ENCODE measurements at places on chromosomes 1 and 21. TPM values are rescaled to one million over a fixed set of nuclear protein-coding genes. Genes with fewer than 3 reads are reported as not detected.

DNA sequence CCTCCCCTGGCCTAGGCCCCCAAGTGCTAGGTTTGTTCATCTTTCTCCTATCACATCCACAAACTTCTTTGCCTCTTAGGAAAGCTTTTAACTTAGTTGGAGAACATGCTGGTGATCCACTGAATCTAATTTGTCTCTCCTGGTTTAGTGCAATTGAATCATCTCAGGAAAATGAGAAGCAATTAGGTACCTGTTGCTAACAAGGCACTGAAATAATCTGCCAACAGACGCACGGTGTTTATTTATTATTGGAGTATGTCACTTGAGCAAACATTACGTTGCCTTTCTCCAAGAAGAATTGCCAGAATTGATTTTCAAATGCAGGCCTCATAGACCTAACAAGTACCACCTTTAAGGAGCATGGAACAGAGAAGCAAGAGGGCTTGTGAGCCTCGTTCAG, 309.4 kb downstream of the NFIA start:
- no peak overlapping the region for H3K4me3 ChIP-seq
- H3K36me3 ChIP-seq, result no peaks in the 10 kb centered on the region
- H3K27me3 ChIP-seq, result no peaks in the 10 kb centered on the region
- no peak overlapping the region for H3K27ac ChIP-seq
- H3K4me1 ChIP-seq, result no peaks in the 10 kb centered on the region

DNA sequence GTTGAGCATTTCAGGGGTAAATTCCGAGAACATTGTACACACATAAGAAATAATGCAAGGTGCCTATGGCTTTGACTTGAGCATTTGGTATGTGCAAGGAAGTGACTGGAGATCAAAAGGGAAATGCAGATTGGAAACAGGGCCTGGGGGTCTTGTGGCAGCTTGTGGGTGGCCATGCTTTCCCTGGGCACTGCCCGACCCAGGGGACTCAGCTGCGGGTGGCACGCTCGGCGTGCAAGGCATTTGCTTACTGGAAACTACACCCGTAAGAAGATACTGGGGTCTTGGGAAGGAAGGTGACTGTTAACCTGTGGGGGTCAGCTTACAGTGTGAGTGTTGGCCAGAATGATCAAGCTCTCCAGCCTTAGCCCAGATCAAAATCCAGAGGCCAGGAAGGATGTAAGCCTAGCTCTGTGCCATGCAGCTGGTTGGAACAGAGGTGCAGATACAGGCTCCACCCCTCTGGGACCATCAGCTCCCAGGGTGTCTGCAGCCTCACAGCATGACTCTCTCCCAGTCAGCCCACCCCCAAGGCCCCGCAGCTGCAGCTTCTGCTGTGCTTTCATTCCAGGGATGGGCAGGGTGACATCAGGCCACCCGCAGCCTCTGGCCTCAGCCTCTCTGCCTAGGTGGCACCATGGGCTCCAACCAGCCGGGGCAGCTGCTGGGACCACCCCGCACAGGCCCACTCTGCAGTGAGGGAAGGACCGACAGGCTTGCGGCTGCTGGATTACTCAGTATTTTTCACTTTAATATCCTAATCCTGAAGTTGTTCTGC, 55.1 kb downstream of the KIF26B start:
- DNase-seq, result no peak
- H3K27me3 ChIP-seq, result no peaks in the 10 kb centered on the region
- no peak overlapping the region for H3K27ac ChIP-seq

- no peaks in the 10 kb centered on the region for H3K4me1 ChIP-seq
- no peak overlapping the region for H3K4me3 ChIP-seq
- H3K36me3 ChIP-seq, result no peaks in the 10 kb centered on the region
Observed at GRCh38 chr1:192601567-192601966, 26.0 kb downstream of the RGS1 start.

GRCh38 chr1:214707306-214708087, 104.5 kb downstream of the CENPF start:
- H3K36me3 ChIP-seq, result no peaks in the 10 kb centered on the region
- DNase-seq, result no peak
- H3K27ac ChIP-seq, result no peak overlapping the region

GRCh38 chr1:93811326-93812065, 67.5 kb downstream of the DNTTIP2 start:
- no peak overlapping the region for H3K27ac ChIP-seq
- H3K36me3 ChIP-seq, result no peaks in the 10 kb centered on the region
- H3K4me3 ChIP-seq, result no peak overlapping the region
- H3K27me3 ChIP-seq, result no peaks in the 10 kb centered on the region

GRCh38 chr1:74824497-74825107, 91.7 kb downstream of the TYW3 start:
- H3K4me3 ChIP-seq, result no peak overlapping the region
- H3K4me1 ChIP-seq, result no peaks in the 10 kb centered on the region
- H3K27me3 ChIP-seq, result no peaks in the 10 kb centered on the region
- DNase-seq, result no peak
- H3K27ac ChIP-seq, result no peak overlapping the region

Gene PEA15
- 23.3 TPM for total RNA-seq

GRCh38 chr1:202158810-202159533, 1.4 kb downstream of the PTPN7 start:
- no peaks in the 10 kb centered on the region for H3K27me3 ChIP-seq
- H3K4me1 ChIP-seq, result peaks cover 10% of the 10 kb centered on the region
- H3K4me3 ChIP-seq, result peak overlapping the region; percentile 52

GRCh38 chr1:54892586-54892985, 5.6 kb upstream of the DHCR24 start:
- no peak overlapping the region for H3K4me3 ChIP-seq
- no peaks in the 10 kb centered on the region for H3K4me1 ChIP-seq
- H3K27ac ChIP-seq, result no peak overlapping the region
- no peaks in the 10 kb centered on the region for H3K36me3 ChIP-seq
- no peaks in the 10 kb centered on the region for H3K27me3 ChIP-seq

GRCh38 chr1:42017259-42017658, 98.5 kb upstream of the HIVEP3 start:
- H3K27me3 ChIP-seq, result no peaks in the 10 kb centered on the region
- DNase-seq, result no peak
- no peak overlapping the region for H3K27ac ChIP-seq

DNA sequence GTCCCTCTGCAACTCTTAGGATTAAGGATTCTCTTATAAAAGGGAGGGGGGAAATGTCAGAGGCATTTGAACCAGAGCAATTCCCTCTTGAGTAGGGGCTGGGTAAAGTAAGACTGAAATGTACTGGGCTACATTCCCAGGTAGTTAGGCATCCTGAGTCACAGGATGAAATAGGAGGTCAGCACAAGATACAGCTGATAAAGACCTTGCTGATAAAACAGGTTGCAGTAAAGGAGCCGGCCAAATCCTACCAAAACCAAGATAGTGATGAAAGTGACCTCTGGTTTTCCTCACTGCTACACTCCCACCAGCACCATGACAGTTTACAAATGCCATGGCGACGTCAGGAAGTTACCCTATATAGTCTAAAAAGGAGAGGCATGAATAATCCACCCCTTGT, 14.3 kb upstream of the COX20 start:
- no peak overlapping the region for H3K4me3 ChIP-seq
- no peak for DNase-seq
- no peaks in the 10 kb centered on the region for H3K27me3 ChIP-seq
- no peaks in the 10 kb centered on the region for H3K4me1 ChIP-seq

GRCh38 chr1:19088717-19089442, 121.2 kb downstream of the UBR4 start:
- H3K4me3 ChIP-seq, result no peak overlapping the region
- no peak for DNase-seq
- H3K36me3 ChIP-seq, result no peaks in the 10 kb centered on the region
- no peaks in the 10 kb centered on the region for H3K4me1 ChIP-seq
- no peaks in the 10 kb centered on the region for H3K27me3 ChIP-seq

DNA sequence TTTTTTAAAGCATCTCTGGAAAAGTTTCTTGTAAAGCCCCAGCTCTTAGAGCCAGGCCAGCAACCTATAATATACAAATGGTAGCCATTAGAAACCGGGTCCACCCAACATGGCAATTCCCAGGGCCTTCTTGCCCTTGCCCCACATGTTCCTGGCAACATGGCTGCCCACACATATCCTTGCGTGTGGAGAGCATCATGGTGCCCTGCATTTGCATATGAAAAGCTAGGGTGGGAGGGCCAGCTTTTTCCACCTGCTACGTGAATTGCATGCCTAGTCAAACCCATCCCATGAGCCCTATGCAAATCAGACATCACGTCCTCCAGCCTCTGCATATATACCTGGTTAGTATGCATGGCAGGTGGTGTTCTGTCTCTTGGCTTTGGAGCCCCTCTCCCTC, 88.2 kb downstream of the RABGAP1L start:
- H3K4me1 ChIP-seq, result no peaks in the 10 kb centered on the region
- no peak overlapping the region for H3K27ac ChIP-seq
- peaks cover 27% of the 10 kb centered on the region for H3K36me3 ChIP-seq
- no peak for DNase-seq
- H3K4me3 ChIP-seq, result no peak overlapping the region
- H3K27me3 ChIP-seq, result no peaks in the 10 kb centered on the region

DNA sequence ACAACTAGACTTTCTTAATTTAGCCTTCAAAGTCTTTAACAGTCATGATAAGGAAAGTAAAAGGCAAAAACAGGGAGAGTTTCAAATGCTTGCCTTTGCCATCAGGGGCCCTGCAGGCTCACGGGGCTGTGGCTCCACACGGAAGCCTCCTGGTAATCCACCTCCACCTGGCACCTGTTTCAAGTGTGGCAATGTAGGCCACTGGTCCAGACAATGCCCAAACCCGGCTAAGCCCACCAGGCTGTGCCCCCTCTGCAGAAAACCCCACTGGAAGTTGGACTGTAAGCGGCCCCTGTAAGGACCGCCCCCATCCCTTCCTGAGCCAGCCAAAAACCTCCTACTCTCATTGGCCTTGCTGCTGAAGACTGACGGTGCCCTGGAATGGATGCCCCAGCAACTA, 32.5 kb downstream of the VN1R5 start:
- no peak for DNase-seq
- H3K4me1 ChIP-seq, result no peaks in the 10 kb centered on the region
- H3K27me3 ChIP-seq, result no peaks in the 10 kb centered on the region

Measured in Peyer's patch (tissue), 4 donors.